Osteocyte (in vitro differentiated cells): ENCODE measurements at places on chromosomes 5 and 9. TPM values are rescaled to one million over a fixed set of nuclear protein-coding genes. Genes with fewer than 3 reads are reported as not detected.

DNA sequence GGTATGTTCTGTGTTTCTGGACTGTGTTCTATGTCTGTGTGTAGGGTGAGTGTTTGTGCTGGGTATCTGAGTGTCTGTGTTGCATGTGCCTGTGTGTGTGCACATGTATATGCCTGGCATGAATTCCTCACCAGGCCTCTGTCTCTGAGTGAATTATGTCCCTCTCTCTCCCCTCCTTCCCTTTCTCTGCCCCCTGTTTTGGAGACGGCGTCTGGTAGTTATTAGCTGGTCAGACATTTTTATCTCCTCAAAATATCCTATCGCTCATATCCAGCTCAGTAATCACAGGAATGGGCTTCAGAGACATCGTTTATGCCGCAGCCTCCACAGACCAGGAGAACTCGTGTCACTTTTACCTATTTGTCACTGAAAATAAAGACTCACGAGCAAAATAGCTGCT is 483.2 kb upstream of the BRINP1 start:
- no peaks in the 10 kb centered on the region for H3K4me1 ChIP-seq
- no peaks in the 10 kb centered on the region for H3K36me3 ChIP-seq
- no peak overlapping the region for H3K27ac ChIP-seq
- no peaks in the 10 kb centered on the region for H3K27me3 ChIP-seq
- no peak for DNase-seq

DNA sequence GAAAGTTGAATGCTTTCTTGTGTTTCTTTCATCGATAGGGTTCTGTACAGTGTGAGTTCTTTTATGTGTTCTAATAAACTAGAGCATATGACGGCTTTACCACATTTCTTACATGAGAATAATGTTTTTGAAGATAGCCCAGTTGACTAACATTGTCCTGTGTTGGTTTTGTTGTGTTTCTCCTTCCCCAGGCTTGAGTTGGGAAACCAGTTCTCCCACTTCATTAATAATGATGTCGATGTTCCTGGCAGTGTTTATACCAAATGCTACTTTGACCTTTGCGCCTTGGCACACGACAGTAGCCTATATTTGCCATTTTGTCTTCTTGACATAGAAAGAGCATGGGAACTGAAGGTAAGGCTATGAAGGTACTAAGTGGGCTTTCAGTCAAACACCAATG is 14.4 kb upstream of the ZNF782 start:
- peaks cover 6% of the 10 kb centered on the region for H3K27me3 ChIP-seq
- no peak overlapping the region for H3K27ac ChIP-seq
- H3K4me3 ChIP-seq = no peak overlapping the region
- no peaks in the 10 kb centered on the region for H3K36me3 ChIP-seq

ABITRAM gene
- 8.8 and 9.0 TPM in 2 replicates for total RNA-seq

RNF183 gene
- total RNA-seq = not detected in 2 replicates
